GM12891 (cell line): ENCODE measurements at places on chromosomes 7 and 10.
A peak's percentile ranks its signal among the peaks of the same experiment; 100 is the strongest.

- DNase-seq, result no peak
Observed at GRCh38 chr10:60031183-60031582, 124.8 kb upstream of the CCDC6 start.

GRCh38 chr7:156777364-156778069, 115.5 kb downstream of the LMBR1 start:
- DNase-seq, result no peak

DNA sequence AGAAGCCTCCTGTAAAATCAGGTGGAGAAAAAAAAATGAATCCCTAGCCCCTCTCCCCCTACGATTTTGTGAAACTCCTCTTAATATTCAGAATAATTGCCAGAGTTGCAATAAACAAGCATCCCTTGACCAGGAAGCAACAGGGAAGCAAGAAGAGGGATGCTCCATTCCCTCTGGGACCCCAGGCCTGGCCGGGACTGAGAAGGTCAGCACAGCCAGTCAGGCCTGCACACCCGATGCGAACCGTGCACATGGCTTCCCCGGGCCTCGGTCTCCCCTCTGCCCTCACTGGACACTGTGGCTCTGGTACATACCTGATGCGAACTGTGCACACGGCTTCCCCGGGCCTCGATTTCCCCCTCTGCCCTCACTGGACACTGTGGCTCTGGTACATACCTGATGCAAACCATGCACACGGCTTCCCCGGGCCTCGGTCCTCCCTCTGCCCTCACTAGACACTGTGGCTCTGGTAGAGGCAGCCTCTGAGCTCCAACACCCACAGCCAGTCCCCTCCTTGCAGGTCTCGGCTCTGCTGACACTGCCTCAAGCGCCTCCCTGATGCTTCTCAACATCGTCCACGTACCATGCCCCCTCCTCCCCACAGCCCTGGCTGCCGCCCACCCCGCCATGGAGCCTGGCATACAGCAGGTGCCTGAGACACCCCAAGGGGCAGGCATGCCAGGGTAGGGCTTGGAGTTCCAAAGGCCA, 138.6 kb downstream of the DIP2C start:
- DNase-seq, result no peak

DNA sequence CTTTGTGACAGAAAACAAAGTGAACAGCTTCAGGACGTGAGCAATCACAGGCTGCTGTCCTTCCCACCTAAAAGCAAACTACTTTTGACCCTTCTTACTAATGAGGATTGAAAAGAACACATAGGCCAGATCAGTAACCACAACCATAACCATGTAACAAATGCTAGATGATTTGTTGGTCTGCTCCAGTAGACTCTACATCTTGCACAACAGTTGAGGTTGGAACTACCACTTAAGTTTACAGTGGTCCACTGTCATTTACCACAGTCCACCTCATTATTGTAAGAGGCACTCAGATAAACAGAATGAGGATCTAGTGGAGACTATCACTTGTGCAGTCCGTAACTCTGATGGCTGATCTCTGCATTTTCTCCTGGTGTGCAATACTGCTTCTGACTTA, 27.8 kb downstream of the NET1 start:
- DNase-seq, result no peak

DNA sequence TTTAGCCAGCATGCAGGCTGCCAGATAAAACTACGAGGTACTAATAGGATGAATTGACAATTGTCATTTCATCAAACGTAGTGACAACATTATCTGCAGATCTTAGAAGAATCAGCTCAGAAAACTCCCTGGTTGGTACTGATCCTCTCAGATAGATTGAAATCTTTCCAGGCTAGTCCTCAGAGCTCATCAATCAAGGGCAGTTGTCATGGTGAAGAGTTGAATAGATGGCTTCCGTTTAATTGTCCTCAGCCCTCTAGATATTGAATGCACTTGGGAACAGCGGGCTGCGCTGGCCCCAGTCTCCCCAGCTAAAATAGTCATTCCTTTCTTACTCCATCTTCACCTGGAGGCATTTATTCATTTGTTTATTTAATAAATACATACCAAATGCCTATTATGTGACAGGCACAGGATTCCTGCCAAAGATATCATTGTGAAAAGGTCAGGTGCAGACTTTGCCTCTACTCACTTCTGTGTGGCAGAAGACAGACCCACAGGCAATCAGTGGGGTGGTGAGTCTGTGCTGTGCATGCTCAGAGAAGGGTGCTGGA, 1081.6 kb downstream of the TYW1 start:
- no peak for DNase-seq

DNA sequence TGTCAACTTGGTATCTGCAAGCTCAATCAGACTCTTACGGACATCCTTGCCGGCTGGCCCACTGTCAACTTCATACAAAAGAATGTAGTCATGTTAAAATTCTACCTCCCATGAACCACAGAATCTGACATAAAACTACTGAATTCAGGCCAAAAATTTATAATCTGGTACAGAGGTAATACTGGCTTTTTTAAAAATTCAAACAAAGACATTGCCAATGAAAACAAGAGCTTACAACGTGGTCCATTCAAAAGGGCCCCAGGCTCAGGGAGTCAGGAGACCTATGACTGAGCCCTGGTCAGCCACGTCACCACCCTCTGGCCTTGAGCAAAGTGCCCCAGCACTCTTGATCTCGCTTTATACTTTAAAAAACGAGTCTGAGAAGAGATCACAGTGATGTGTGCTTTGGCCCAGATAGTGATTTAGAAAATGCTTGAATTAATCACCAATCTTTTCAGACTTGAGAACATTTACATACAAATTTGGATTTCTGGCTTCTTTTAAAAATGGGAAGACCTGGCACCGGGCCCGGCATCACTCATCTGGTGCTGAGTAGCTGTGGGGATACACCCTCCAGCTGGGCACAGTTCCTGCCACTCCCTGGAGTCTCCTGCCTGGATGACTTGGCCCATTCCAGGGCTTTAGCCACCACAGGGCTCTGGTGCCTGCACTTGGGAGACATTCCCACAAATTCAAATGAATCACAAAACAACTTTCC, 94.1 kb downstream of the PIP4K2A start:
- no peak for DNase-seq

- no peak for DNase-seq
Observed at GRCh38 chr10:88076027-88076880, 212.8 kb downstream of the PTEN start.

DNA sequence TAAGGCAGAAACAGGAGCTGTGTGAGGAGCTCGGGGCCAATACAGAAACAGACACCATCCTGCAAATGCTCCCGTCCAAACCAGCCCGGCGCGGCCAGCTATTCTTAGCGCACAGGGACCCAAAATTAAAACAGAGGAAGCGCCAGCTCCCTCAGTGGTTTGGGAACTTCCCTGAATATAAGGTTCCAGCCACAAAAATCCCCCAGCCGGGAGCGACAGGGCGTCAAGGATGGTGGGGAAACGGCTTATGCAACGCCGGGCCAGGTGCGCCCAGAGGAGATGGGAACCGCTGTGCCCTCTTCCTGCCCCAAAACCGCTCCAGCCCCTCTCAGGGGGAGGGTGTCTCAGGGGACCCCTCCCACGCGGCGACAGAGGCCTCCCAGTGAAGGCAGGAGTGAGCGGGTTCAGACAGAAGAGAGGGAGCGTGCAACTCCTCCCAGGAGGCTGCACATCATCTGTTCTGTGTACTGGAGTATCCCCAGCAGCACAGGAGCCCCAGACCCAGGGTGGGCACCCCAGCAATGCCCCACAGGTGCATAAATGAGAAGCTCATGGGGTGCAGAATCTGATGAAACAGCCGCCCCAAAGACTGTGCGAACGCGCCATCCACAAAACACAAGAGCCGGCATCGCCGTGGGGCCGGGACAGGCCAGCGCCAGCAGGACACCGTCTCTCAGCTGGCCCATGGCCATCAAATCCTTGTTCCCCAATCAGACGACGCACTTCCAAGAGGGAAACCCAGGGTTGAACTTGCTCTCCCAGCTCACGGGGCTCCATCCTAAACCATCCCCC, 73.9 kb upstream of the PDGFA start:
- DNase-seq, result peak; percentile 57

GRCh38 chr10:29540016-29540415, 94.8 kb downstream of the SVIL start:
- no peak for DNase-seq

GRCh38 chr7:75663302-75663907, 75.3 kb downstream of the HIP1 start:
- no peak for DNase-seq

DNA sequence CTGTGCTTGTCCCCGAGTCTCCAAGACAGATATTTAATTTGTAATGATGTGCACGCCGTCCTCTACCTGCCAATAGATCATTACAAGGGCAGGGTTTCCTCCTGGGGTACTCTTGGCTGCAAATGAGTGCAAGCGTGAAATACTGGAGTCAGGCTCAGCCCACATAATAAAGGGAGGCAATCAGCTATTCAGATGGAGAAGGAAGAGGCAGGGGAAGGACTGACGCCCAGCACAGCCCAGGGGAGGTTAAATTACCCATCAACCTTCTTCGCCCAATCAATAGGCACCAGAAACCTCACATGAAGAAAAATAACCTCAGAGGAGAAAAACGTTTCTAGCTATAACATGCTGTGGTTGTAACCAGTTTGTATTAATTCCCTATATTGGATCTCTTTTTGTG, 544.9 kb upstream of the ADARB2 start:
- DNase-seq, result no peak

GRCh38 chr10:91677911-91678310, 45.0 kb upstream of the PPP1R3C start:
- DNase-seq, result no peak

DNA sequence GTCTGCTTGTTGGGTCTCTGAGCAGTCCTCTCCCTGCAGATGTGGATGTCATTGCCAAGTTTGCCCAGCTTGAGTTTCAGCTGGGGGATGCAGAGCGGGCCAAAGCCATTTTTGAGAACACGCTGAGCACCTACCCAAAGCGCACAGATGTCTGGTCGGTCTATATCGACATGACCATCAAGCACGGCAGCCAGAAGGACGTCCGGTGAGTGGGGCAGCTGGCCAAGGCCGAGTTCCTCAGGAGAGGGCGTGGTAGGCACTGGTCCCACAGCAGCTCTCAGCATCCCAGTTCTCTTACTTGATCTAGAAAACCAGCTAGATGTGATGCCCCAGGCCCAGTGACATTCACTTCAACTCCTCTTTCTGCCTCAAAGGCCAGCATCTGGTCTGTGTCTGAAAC, 7.7 kb downstream of the CALHM2 start:
- no peak for DNase-seq

- DNase-seq, result no peak
Observed at GRCh38 chr10:53899463-53900160, 901.4 kb downstream of the PCDH15 start.

GRCh38 chr10:95236068-95236903, 42.2 kb downstream of the ACSM6 start:
- no peak for DNase-seq

DNA sequence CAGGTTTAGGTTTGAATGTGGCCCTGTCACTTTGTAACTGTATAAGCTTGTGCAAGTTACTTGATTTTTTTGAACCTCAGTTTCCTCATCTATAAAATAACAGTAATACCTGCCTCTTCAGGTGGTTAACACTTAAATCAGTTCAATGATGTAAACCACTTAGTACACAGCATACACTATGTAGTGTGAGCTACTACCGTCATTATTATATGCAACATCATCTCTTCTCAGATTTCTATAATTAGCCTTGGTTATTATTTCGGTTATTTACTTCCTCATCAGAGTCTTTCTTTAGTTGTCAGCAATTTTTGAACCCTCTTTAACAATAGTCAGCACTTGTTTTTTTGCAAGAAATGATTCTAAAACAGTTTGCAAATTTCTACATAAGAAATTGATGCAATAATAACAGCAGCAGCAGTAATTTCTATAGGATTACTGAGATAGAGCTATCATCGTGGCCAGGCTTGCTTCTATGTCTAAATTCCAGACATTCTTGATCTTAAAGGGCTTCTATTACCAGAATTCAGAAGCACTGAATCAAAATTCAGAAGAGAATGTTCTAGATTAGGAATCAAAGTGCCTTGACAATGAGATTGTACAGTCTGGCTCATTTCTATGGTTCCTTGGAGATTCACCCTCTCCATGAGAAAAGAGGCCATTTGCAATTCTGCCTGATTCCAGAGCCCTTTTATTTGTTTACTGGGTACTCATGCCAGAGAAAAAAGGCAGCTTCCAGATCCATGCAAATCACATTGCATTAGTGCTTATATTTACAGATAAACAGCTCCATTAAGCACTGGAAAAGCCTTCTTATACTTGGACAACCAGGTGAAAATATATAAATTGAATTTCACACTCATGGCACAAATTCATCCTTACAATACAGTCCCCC, 25.0 kb upstream of the WDR11 start:
- DNase-seq, result no peak
